ENCODE measurements at places on chromosomes 11 and 22. TPM values are rescaled to one million over a fixed set of nuclear protein-coding genes. Genes with fewer than 3 reads are reported as not detected.
A peak's percentile ranks its signal among the peaks of the same experiment; 100 is the strongest.

- peaks cover 2% of the 10 kb centered on the region for H3K36me3 ChIP-seq
- peaks cover 5% of the 10 kb centered on the region for H3K4me1 ChIP-seq
- peak overlapping the region; percentile 74 for H3K27ac ChIP-seq
- H3K4me3 ChIP-seq, result no peak overlapping the region
- peak; percentile 57 for DNase-seq
These were observed 107.5 kb upstream of the OR4B1 start for GRCh38 chr11:48109046-48109666.

- DNase-seq, result peak; percentile 45
- H3K4me3 ChIP-seq, result no peak overlapping the region
- H3K27ac ChIP-seq, result no peak overlapping the region
- H3K27me3 ChIP-seq, result no peaks in the 10 kb centered on the region
These were observed 33.4 kb downstream of the PGR start for GRCh38 chr11:101096036-101096704.

- no peaks in the 10 kb centered on the region for H3K27me3 ChIP-seq
- no peak overlapping the region for H3K4me3 ChIP-seq
- DNase-seq, result no peak
- no peak overlapping the region for H3K27ac ChIP-seq
- H3K36me3 ChIP-seq, result no peaks in the 10 kb centered on the region
These were observed 808.0 kb upstream of the LUZP2 start for GRCh38 chr11:23688835-23689234.

The LSP1 gene
- polyA plus RNA-seq, result 95.7 TPM

The GRAP2 gene
- polyA plus RNA-seq, result 5.5 TPM

GRCh38 chr11:43936076-43936475, 6.4 kb upstream of the C11orf96 start:
- peaks cover 37% of the 10 kb centered on the region for H3K4me1 ChIP-seq
- peak; percentile 19 for DNase-seq
- no peak overlapping the region for H3K27ac ChIP-seq
- no peaks in the 10 kb centered on the region for H3K27me3 ChIP-seq
- no peak overlapping the region for H3K4me3 ChIP-seq
- H3K36me3 ChIP-seq, result no peaks in the 10 kb centered on the region

DNA sequence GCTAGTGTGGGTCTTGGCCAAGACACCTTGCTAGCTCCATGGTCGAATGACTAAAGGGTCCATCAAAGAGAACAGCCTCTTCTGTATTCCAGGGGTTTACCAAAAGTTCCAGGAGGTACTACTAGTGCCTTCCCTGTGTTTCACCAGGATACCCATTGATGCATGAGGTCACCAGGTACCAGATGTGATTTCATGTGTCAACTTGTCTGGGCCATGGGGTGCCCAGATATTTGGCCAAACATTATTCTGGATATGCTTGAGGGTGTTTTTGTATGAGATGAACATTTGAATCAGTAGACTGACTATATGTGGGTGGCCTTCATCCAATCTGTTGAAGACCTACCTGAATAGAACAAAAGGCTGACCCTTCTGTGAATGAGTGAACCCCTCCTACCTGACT, 92.8 kb downstream of the GALNT18 start:
- no peak overlapping the region for H3K27ac ChIP-seq
- H3K27me3 ChIP-seq, result no peaks in the 10 kb centered on the region
- H3K4me1 ChIP-seq, result peaks cover 16% of the 10 kb centered on the region
- no peak for DNase-seq
- H3K4me3 ChIP-seq, result no peak overlapping the region

The MMP8 gene
- 0.30 TPM for polyA plus RNA-seq

The FADS1 gene
- polyA plus RNA-seq, result 35.1 TPM

- no peak overlapping the region for H3K4me3 ChIP-seq
- H3K4me1 ChIP-seq, result no peaks in the 10 kb centered on the region
- peaks cover 11% of the 10 kb centered on the region for H3K36me3 ChIP-seq
- no peaks in the 10 kb centered on the region for H3K27me3 ChIP-seq
These were observed 15.9 kb upstream of the NFRKB start for GRCh38 chr11:129911298-129911697.

The KRTAP5-1 gene
- not detected for polyA plus RNA-seq

DNA sequence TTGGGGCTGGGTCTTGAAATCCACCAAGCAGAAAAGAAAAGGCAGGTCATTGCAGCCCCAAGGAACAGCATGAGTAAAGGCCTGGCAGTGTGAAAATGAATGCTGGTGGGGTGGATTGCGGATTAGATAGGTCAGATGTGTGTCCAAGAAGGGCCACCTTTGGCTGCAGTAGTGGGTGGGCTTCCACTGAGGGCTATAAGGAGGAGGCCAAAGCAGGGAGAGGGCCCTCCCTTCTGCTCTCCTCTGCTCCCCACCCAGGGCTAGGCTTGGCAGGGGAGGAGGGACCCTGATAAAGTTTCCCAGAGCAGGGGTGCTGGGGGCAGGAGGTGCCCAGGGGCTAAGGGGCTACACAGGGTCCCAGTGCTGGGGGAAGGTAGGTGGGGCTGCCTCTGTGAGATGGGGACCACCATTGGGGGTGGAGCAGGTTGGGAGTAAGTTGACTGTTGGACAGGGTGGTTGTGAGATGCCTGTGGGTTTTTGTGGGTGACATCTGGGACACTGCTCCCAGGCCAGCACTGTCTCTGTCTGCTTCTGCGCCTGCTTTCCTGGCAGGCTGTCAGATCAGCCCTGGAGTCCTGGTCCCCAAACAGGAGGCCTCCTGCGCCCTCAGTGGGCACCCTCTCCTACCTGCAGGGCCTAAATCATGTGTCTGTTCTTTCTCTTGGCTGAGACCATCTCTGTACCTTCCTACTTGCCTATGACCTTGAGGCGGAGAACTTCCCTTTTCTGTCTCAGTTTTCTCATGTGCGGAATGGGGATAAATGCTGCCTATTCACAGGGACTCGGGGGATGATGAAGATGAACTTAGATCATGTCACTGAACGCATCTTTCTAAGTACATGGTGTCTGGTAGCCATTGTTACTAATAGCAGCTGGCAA, 1.9 kb downstream of the CAPN5 start:
- H3K4me1 ChIP-seq, result peaks cover 21% of the 10 kb centered on the region
- H3K27ac ChIP-seq, result no peak overlapping the region

The BSX gene
- not detected for polyA plus RNA-seq

GRCh38 chr11:47913529-47914244, 65.5 kb upstream of the NUP160 start:
- H3K27ac ChIP-seq, result no peak overlapping the region
- H3K4me3 ChIP-seq, result no peak overlapping the region
- no peaks in the 10 kb centered on the region for H3K27me3 ChIP-seq
- H3K4me1 ChIP-seq, result peaks cover 28% of the 10 kb centered on the region

The DENND6B gene
- 8.0 TPM for polyA plus RNA-seq

DNA sequence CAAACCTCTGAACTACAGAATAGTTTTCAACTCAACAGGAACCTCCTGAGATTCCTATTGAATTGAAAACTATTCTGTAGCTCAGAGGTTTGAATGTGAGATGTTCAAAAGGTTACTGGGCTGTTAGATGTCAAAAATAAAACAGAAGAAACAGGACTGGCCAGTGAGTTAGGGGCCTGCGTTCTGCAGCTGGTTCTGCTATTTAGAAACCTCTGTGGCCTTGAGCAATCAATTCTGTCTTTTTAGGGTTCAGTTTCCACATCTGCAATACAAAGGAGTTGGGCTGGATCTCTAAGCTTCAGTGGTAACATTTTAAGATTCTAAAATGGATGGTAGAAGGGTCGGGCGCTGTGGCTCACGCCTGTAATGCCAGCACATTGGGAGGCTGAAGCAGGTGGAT, 55.8 kb downstream of the CLMP start:
- H3K27me3 ChIP-seq, result no peaks in the 10 kb centered on the region
- H3K27ac ChIP-seq, result no peak overlapping the region
- DNase-seq, result no peak
- H3K36me3 ChIP-seq, result no peaks in the 10 kb centered on the region

- H3K36me3 ChIP-seq, result no peaks in the 10 kb centered on the region
- no peak overlapping the region for H3K27ac ChIP-seq
- DNase-seq, result peak; percentile 80
- H3K4me3 ChIP-seq, result no peak overlapping the region
These were observed 76.4 kb downstream of the COMMD9 start for GRCh38 chr11:36212564-36213392.

The GAS2 gene
- 0.75 TPM for polyA plus RNA-seq

The FBLN1 gene
- polyA plus RNA-seq, result 82.7 TPM

DNA sequence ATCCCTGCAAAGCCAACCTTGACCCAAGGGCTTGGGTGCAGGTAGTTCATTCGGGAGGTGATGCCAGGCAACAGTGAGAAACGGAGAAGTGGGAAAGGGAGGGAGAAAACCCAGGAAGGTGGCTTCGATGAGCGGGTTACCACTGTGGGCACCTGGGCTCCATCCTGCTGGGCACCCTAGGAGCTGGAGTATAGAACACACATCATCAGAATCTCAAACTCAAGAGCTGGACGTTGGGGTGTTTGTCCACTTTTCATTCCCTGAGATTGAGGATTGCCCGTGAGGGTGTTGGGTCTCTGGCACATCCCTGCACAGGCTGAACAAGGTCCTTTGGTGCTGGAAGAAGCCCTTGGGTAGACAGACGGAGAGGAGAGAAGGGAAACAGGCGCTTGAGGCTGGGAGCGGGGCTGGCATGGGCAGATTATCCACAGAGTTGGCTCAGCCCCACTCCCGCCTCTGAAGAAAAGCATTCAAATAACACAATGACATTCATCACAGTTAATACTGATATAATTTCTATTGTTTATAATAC, 70.4 kb downstream of the LRRC32 start:
- H3K36me3 ChIP-seq, result no peaks in the 10 kb centered on the region
- H3K4me1 ChIP-seq, result peaks cover 21% of the 10 kb centered on the region
- H3K27me3 ChIP-seq, result no peaks in the 10 kb centered on the region
- no peak overlapping the region for H3K27ac ChIP-seq

The MUC6 gene
- polyA plus RNA-seq, result 0.06 TPM

DNA sequence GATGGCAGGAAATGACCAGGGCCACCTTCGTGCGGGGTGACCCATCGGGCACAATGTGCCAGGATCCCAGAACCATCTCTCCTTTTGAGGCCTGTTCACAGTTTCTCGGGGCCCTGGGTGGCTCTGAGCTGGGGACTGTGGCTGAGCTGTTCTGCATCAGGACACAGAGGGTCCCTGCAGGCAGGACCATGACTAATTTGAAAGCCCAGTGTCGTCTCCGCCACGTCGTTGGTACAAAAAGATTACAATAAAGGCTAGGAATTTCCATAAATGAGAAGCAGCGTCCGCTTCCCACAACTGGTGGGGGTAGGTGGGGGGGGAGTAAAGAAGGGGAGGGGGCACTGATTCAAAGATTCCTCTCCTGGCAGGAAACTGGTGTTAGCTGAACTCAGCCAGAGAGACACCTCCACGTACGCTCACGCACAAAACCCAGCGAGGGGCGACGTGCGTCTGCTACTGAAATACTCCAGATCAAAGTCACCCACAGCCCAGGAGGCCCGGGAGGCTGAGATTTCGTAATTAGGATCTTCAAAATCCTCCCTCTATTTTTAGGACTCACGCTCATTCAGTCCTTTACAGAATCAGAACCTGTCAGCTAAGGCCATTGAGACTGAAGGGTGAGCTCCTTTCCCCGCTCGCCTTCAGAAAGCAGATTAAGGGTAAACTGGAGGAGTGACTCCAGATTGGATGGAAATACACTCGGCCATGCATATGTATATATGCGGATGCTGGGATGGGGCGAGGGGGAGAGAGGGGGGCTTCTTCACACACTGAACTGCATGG, 11.0 kb downstream of the MN1 start:
- H3K36me3 ChIP-seq, result no peaks in the 10 kb centered on the region
- no peaks in the 10 kb centered on the region for H3K4me1 ChIP-seq
- H3K4me3 ChIP-seq, result no peak overlapping the region
- H3K27ac ChIP-seq, result no peak overlapping the region

The MS4A12 gene
- polyA plus RNA-seq, result not detected

GRCh38 chr11:115869131-115869530, 364.9 kb upstream of the CADM1 start:
- H3K36me3 ChIP-seq, result no peaks in the 10 kb centered on the region
- no peaks in the 10 kb centered on the region for H3K4me1 ChIP-seq
- H3K27me3 ChIP-seq, result no peaks in the 10 kb centered on the region
- no peak overlapping the region for H3K27ac ChIP-seq

DNA sequence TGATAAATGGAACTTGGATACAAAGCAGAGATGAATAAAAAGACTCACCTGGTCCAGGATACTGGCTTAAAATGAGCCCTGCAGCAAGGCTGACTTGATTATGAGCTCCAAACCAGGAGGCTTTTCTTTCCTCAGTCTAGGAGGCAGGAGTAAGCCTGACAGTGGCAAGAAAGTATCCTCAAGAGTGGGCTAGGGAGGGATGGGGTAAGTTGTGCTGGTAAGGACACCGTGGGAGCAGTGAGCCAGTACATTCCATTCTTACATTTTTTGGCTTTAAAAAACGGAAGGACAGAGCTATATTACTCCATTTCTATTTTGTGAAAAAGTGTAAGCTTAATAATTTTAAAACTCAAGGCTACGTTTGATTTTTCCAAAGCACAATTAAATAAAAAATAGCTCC, 187.1 kb upstream of the DDI1 start:
- no peaks in the 10 kb centered on the region for H3K27me3 ChIP-seq
- H3K36me3 ChIP-seq, result no peaks in the 10 kb centered on the region
- H3K4me3 ChIP-seq, result no peak overlapping the region
- no peaks in the 10 kb centered on the region for H3K4me1 ChIP-seq

DNA sequence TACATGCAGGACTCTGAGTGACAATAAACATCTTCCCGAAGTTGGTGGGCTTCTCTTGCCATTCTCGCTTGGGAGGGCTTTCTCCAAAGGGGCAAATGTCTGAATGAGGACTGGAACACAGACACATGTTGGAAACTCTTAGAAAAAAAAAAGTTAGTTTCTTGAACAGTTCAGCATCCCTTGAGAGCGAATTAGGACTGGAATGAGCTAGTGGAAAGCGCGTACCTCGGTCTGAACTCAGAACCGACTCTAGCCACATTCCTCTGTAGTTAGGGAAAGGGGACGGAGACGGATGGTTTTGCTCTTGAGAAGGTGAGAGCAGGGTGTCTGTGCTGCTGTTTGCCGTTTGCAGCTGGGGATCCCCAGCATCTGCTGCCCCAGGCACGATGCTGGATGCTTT, 517.3 kb downstream of the TBC1D22A start:
- peaks cover 2% of the 10 kb centered on the region for H3K4me1 ChIP-seq
- H3K4me3 ChIP-seq, result no peak overlapping the region
- no peak overlapping the region for H3K27ac ChIP-seq

The OR5AL1 gene
- not detected for polyA plus RNA-seq

DNA sequence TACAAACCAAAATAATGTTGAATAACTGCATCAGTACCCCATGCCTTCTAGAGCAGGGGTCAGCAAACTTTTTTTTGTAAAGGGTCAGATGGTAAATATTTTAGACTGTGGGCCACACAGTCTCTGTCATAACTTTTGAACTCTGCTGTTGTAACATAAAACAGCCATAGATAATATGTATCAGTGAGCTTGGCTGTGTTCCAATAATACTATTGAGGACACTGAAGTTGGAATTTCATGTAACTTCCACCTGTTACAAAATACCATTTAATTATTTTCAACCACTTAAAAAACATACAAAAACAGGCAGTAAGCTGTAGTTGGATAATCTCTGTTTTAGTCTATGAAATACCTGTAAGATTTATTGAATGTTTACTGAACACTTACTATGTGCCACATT, 55.2 kb downstream of the PICALM start:
- H3K36me3 ChIP-seq, result peaks cover 9% of the 10 kb centered on the region
- H3K27me3 ChIP-seq, result no peaks in the 10 kb centered on the region

The ZBED4 gene
- polyA plus RNA-seq, result 3.9 TPM

The RPS6KB2 gene
- 69.5 TPM for polyA plus RNA-seq
